ENCODE measurements at places on chromosomes 1 and 21. TPM values are rescaled to one million over a fixed set of nuclear protein-coding genes. Genes with fewer than 3 reads are reported as not detected.

Gene DCST2
- total RNA-seq = 0.07 TPM

Gene C1orf116
- under 0.01 TPM for total RNA-seq

Gene SRP9
- 219 TPM for total RNA-seq

Gene CDC42
- total RNA-seq = 209 TPM

Gene SPRR1B
- not detected for total RNA-seq
